ENCODE measurements at places on chromosomes 4 and X.
A peak's percentile ranks its signal among the peaks of the same experiment; 100 is the strongest.

DNA sequence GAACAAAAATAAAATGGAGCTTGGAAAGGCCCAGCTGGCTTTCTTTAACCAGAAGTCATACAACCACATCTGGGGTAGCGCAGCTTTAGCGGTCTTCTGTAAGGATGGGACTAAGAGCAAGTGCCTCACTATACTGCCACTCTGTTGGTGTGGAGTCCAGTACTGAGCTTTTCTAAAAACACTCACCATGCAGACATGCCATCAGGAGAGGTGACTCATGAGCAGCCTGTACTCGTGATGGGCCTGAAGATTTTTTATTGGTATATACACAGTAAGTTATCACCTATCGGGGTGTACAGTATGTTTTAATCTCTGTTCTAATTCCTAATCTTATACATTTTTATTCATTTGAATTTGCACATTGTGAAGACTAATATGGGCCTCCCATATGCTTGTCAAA is 9.6 kb downstream of the PPP3CA start:
- peak; percentile 33 for DNase-seq

GRCh38 chrX:88991583-88992132 is 244.6 kb downstream of the CPXCR1 start:
- no peak for DNase-seq

DNA sequence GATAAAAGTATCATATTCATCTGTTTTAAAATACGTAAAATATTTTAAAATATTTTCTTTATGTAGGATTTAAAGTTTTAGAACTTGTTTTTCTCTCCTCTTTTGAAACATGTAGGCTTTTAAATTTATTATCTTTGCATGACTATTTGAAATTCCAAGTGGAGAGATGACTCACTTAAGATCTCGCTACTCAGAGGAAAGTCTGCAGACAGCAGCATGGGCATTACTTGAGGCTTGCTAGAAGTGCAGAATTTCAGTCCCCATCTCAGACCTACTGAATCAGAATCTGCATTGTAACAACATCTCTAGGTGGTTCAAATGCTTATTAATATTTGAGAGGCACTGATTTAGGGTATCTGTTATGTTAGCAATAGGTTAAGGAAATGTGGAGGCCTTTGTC is 225.7 kb upstream of the ARX start:
- no peak for DNase-seq

DNA sequence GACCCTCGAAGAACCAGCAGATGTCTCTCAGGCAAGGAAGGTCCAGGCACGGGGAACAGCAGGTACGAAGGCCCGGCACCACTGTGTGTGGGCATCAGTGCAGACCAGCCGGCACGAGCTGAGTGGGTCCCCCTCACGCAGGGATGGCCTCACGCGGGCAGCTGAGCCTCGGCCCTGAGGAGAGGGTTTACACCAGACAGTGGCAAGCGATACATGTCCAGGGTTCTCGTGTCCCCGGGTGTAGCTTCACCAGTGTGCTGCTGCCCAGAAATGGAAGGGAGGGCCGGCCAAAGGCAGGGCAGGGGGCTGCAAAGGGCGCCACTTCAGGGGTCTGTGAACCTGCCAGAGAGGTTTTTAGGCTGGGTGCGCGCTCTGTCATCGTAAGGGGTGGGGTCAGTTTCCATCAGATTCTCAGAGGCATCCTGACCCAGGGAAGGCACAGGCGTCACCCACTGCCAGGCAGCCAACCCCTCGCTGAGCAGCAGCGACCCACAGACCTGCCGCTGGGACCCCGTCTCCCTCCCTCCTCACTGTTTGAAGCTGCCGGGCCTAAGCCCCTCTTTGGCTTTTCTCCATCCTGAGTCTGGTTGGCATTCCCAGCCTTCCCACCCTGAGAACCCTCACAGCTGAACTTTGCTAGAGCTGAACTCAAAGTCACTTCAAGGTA is 107.0 kb downstream of the CPZ start:
- DNase-seq: no peak

GRCh38 chrX:123833387-123833786 is 26.5 kb upstream of the XIAP start:
- peak; percentile 67 for DNase-seq

DNA sequence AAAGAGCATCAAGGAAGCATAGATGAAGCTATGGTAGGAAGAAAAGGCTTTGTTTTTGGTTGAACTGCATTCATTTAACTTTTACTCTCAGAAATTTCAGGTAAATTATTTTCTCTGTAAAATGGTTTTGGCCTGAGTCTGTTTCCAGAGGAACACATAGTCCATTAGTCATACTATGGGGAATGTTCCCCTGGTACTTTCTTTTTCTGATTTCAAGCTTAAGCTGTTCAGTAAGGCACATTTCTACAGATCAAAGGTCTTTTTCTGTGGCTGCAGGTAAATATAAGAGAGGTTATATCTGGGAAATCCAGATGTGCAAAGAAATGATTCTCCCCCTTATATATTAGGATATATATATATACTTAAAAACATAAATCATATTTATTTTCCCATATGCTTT is 1744.4 kb upstream of the ADGRL3 start:
- peak; percentile 1 for DNase-seq

DNA sequence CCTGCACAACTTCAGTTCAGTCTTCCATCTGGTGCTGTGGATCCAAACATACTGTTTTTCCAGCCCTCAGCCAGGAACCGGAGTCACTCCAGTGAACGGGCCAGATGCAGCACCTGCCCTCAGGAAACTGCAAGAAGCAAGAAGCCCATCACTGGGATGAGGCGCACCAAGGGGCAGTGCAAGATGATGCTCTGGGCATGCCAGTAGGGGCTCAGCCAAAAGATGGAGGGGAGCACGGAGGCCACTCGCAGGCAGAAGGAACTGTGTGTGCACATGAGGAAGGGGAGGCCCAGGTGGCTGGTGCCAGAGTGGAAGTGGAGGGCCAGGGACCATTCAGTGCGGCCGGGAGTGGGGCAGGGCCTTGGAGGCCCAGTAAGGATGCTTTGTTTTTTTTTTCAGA is 161.7 kb upstream of the MAMLD1 start:
- DNase-seq: no peak

GRCh38 chrX:9927698-9928482 is 39.3 kb upstream of the CLDN34 start:
- no peak for DNase-seq

DNA sequence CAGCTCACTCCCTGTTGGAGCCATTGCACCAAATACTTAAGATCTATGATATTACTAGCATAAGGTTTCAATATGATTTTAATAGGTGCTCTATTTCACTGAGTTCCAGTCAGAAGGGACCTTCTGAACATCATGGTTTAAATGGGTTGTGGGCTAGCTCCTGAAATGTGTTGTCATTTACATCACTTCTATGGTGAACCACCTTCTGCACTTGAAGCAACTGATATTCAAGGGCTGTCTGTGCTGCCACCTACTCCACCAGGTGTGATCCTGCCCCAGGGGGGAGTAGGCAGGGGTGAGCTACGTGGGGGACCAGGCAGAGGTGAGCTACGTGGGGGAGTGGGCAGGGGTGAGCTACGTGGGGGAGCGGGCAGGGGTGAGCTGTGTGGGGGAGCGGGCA is 35.2 kb downstream of the RNF175 start:
- DNase-seq: no peak

DNA sequence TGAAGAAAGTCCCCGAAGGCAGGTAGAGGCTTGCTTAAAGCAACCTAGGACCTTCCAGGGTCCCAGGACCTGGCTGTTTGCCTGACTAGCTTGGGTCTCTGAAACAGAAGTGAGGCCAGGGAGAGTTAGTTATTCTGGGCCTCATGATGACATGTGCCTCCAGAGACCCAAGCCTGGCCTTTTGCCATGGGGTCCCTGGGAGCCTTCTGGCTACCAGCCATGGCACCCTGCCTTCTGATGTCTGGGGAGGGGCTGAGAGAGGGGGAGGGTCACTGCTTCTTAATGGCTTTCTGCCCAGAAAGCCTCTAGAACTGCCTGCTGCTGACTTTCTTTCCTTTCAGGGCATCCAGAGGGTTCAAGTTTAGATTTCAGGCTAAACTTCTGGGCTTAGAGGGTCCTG is 1.0 kb upstream of the STARD8 start:
- DNase-seq: no peak

DNA sequence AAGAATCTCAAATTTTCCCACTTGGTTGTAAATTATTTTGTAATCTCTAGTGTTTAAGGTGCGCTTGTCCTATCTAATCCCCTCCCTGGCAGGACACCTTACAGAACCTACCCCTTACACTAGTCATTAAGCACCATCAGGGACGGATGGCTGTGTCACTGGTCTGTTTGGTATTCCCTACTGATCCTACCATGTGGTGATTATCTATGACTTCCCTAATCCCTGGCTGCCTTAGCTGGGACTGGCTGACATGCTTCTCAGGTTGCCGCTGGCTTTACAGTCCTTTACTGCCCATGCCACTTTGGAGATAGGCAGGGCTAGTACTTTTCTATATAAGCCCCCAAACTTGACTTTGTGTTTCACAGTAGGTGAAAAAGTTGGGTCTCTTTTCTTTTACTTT is 58.6 kb downstream of the ELOVL6 start:
- no peak for DNase-seq

GRCh38 chr4:45568694-45569093 is 555.2 kb downstream of the GABRG1 start:
- DNase-seq: no peak

- DNase-seq: no peak
These were observed 534.4 kb upstream of the POU3F4 start for GRCh38 chrX:82973646-82974045.

- DNase-seq: no peak
These were observed 31.2 kb downstream of the ZNF827 start for GRCh38 chr4:145907390-145907789.

GRCh38 chr4:118398226-118399090 is 45.7 kb upstream of the PRSS12 start:
- DNase-seq: no peak

GRCh38 chrX:140764401-140764919 is 54.9 kb downstream of the LINC00632 start:
- peak; percentile 67 for DNase-seq

DNA sequence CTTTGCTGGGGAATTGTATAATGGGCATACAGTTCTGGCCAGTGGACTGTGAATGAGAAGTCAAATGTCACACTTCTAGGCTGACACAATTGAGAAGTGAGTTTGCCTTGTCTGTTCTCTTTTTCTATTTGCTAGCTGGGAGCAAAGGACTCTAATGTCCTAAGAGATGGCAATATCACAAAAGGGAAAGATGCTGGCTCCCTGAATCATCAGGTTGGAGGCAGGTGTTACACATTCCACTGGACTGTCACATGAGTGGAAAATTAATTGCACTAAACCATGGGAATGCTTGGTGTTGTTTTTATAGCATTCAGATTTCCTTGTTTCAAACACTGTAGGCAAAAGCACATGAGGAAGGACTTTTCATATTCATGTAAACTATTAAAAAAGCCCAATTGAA is 388.3 kb downstream of the ADAM29 start:
- DNase-seq: no peak

- DNase-seq: no peak
These were observed 150.1 kb upstream of the CASK start for GRCh38 chrX:42073448-42073847.

DNA sequence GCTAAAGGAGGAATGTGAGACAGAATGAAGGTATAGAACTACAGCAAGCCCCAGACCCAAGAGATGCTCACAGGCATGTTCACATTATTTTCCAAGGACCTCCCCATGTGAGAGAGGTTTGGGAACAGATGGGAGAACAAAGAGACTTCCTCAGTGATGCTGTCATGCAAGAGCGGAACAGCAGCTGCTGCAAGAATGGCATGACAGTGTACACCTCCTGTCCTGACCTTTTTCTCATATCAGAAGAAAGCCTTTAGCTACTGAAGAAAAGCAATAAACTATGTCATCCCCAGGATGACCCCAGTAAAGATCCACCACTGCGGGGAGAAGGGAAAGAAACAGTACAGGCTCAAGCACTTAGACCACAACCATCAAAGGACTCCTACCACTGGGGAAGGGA is 7.2 kb downstream of the PRDM5 start:
- DNase-seq: no peak

DNA sequence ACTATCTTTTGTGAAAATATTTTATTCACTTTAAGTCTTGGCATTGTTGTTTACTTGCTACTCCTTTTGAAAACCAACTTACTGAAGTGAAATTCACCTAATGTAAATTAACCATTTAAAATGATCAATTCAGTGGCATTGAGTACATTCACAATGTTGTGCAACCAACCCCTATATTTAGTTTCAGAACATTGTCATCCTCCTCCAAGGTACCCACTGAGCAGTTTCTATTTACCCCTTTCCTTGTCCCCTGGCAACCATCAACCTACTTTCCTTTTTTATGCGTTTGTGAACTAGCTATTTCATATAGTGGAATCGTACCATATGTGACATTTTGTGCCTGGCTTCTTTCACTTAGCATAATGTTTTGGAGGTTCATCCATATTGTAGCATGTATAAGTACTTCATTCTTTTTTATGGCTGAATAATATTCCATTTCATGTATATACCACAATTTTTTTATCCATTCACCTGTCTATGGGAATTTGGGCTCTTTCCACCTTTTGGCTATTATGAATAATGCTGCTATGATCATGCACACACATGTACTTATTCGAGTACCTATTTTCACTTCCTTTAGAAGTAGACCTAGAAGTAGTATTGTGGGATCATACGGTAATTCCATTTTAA is 85.0 kb downstream of the WWC2 start:
- DNase-seq: no peak

- DNase-seq: peak; percentile 81
These were observed 27.9 kb downstream of the TSC22D3 start for GRCh38 chrX:107747596-107748161.

DNA sequence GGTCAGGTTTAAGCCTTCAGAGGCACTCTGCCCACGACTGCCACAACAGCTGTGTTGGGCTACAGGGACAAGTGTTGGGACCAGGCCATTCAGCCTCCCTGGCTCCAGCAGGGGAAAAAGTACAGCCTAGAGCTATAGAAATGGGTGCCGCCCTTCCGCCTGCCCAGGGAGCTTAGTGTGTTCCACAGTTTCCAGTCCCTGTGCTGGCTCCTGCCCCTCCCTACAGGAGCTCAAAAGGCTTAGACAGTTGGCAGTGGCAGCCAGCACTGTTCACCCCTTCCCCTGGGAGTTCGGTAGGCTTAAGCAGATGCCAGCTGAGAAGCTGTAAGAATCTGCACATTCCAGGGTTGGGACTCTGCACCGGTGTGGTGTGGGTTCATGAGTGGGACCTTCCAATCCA is 408.2 kb upstream of the INTU start:
- no peak for DNase-seq

GRCh38 chrX:153802513-153803045 is 8.1 kb downstream of the SSR4 start:
- no peak for DNase-seq

- DNase-seq: no peak
These were observed 48.9 kb upstream of the UCP1 start for GRCh38 chr4:140617499-140618248.
